Stimulated activated CD8-positive, alpha-beta memory T cell treated with anti-CD3 and anti-CD28 coated beads, Interleukin-4, amount 100 ng/mL, for 1 hour (primary cell): ENCODE measurements at places on chromosomes 7 and 10.

DNA sequence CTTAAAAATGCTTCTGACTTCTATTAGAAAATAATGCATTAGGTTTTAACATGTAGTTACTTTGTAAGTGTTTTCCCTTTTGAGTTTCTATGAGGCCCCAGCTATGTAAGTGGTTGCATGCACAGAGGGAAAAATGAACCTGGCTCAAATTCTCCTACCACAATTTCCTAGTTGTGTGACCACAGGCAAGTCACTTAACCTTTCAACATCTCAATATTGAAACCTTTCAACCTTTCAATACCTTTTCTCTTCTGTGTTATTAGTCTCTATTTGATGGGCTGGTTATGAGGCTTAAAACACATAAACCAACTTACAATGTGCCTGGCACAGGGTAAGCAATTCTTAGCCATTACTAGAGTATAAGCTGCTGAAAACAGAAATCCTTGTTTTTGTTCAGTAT, 203.0 kb downstream of the KCND2 start:
- no peak for DNase-seq

DNA sequence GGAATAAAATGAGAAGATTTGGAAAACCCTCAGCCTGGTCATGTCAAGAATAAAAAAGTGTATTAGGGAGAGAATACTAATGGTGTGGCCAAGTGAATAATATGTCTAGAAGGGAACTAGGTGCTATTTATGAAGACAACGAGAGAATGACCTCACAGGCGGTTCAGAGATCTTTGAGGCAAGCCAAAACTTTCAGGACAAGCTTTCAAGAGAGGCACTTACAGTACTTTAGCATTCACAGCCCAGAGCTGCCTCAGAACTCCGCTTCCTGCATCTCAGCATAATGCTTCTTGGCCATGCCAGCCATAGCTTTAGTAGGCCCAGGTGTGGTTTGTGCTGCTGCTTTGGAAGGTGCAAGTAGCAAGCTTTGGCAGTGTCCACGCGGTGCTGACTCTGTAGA, 37.2 kb upstream of the CCDC7 start:
- no peak for DNase-seq

DNA sequence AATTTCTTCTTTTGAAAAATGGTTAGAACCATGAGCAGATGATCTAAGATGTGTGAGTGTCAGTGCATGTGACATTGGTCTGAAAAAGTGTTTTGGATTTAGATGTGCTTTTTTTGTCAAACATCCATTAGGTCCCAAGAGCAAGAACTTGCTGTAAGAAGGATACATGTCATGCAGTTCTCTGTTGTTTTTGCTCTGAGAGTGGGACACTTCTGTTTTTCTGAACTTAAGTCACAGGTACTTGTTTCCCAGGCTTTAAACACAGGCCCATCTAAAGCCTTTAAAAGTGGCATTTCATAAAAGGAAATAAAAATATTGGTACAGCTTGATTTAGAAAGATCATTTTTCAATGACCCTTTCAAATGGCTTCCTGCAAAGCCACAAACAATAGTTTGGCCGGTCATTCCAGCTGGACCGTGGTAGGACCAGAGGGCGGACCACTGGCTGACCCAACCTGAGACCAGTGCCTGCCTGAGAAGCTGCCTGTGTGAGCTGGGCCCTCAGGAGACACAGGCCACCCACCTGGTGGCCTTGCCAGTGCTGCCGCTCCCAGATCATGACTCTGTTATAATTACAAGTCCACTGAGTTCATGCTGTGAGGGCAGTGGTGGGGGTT, 92.7 kb downstream of the EEPD1 start:
- no peak for DNase-seq

DNA sequence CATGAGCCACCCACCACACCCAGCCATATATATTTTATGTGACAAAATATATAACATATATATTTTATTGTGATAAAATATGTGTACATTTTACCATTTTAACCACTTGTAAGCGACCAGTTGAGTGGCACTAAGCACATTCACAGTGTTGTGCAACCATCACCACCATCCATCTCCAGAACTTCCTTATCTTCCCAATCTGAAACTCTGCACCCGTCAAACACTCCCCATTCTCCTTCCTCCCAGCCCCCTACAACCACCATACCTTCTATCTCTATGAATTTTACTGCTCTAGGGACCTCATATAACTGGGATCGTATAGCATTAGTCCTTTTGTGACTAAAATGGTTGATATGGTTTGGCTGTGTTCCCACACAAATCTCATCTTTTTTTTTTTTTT, 20.8 kb upstream of the CYTH3 start:
- DNase-seq = no peak

DNA sequence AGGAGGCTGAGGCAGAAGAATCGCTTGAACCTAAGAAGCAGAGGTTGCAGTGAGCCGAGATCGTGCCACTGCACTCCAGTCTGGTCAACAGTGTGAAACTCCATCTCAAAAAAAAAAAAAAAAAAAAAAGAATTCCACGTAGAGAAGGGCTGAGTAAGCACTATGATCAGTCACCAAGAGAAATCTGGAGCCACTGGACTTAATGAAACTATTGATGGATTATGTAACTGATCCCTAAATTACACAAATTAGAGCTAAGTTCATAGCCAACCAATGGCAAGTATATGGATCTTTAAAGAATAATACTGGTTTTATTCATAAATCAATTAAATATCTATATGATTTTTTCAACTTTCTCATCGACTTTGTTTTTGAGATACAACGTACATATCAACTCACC, 72.2 kb upstream of the ABLIM1 start:
- no peak for DNase-seq

DNA sequence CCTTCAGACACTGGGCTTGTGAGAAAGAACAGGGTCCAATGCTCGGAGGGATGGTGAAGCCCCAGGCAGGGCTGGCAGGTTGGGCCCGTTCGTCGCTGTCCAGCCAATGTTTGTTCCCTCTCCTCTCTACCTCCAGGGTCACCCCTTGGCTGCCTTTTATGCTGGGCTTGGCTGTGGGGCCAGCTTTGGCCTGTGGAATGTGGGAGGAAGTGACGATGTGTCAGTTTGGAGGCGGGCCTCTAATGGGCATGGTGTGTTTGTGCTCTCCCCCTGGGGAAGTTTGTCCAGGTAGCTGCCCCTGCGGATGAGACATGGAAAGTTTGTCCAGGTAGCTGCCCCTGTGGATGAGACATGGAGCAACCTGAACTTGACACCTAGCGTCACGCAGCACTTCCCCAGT, 236.7 kb downstream of the GLRX3 start:
- DNase-seq = no peak

DNA sequence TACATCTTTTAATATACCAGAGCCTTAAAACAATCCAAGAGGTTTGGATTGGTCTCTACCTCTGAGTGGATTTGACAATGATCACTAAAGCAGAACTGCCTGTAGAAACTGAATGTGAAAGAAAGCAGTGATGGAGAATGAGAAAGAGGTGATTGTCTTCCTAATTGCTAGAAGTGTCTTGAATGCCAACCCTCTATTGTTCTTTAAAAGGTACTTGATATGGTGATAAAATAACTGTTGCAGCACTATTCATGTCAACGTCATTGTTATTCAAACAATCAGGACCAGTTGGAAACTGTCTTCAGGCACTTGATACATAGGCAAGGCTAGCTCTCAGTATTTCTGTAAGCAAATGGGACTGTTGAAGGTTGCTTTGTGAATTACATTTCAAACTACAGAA, 47.9 kb upstream of the ITPRID1 start:
- no peak for DNase-seq

DNA sequence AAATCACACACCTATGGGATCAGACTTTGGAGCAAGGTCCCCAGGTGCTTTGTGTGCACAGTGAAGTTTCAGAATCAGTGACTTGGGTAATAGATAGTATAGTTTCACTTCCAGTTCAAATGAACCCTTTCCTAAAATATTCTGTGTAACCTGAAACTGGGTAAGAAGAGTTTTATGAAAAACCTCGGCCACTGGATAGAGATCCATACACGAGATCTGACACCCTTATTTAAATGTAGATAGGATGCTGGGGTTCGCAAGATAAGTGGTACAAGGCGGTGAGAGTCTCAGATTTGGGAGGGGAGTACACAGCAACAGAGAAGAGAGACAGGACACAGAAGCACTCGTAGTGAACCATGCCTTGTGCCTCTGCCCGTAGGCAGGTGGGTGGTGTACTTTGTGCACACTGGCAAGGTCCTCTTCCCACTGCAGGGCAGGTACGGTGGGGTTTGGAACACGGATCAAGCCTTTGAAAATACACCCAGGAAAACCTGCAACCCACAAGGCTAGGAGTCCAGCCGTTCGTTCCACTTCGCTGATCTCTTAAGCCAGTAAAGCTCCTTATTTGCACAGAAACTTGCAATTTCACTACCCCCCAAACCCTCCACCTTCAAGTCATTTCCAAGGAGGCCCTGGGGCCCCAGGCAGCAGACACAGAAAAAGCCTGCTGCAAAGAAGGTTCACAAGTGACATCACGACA, 162.8 kb downstream of the USP6NL start:
- DNase-seq = no peak

DNA sequence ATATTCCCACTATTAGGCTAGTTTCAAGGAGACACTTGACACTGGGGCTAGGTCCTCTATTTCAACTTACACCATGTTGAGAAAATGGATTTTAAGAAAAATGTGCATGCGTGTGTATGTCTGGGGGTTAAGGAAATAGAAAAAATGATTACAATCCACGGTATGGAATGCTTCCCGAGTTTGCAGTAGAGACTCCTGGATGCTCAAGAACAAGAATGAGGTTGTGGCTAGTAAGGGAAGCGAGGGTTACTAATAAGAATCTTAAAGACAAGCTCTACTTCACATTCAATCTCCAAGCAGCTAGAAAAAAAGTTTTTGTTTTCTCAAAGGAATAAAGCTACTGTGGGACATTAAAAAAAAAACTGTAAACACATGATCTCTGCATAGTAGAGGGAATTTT, 54.7 kb downstream of the ANK3 start:
- no peak for DNase-seq

GRCh38 chr7:69208848-69209247, 389.4 kb upstream of the AUTS2 start:
- no peak for DNase-seq

DNA sequence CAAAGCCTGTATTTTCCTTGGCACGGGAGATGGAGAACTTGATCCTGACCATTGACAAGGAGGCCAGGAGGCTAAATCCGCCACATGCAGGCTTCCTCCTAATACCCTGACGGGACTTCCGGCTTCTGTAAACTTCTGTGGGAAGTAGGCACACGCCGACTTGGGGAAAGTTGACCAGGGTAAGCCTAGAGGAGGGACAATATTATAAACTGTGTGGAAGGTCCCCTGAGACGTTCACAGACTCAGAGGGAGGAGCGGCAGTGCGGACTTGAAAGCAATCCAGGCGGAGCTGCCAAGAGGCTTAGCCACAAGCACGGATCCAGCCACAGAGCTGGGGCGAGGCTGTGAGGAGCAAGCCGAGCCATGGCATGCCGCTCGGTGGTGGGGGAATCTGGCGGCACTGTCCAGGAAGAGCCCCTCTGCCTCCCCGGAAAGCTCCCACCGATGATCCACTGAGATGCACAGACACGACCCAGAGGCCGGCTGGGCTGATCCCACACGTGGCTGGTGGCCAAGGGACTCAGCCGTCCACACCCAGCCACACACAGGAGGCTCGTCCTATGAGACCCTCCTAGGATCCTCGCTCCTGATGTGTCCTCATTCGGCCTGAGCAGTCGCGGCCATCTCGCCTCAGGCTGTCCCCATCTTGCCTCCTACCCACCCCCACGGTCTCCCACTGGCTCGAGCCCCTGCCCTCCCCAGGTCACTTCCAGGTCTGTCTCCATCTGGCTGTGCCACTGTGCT, 40.0 kb upstream of the INSIG1 start:
- no peak for DNase-seq
